ENCODE measurements at places on chromosomes 2 and 18.

GRCh38 chr2:100267751-100268150 lies 54.5 kb downstream of the LONRF2 start:
- DNase-seq, result no peak

DNA sequence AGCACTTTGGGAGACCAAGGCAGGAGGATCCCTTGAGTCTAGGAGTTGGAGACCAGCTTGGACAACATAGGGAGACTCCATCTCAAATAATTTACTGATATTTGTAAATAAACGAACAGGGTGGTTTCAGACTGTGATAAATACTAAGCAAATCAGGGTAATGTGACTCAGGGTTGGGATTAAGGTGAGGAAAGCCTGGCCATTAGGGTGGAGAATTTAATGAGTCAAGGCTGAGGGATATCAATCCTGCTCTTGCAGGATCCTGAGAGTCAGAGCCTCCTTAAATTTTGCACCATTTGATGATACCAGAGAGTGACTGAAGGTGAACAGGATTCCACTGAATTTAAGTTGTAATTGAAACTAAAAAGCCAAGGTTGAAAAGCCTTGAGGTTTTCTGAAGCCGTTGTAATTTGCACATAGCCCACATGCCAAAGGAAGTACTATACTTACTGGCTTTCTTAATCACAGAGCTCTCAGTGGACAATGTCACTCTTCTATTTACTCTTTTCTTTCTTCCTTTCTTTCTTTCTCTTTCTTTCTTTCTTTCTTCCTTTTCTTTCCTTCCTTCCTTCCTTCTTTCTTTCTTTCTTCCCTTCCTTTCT lies 28.6 kb upstream of the AP1S3 start:
- DNase-seq, result no peak

GRCh38 chr18:9643549-9643948 lies 29.2 kb upstream of the PPP4R1 start:
- no peak for DNase-seq

- no peak for DNase-seq
Measured at GRCh38 chr2:133365117-133365516, 203.1 kb downstream of the NCKAP5 start.

DNA sequence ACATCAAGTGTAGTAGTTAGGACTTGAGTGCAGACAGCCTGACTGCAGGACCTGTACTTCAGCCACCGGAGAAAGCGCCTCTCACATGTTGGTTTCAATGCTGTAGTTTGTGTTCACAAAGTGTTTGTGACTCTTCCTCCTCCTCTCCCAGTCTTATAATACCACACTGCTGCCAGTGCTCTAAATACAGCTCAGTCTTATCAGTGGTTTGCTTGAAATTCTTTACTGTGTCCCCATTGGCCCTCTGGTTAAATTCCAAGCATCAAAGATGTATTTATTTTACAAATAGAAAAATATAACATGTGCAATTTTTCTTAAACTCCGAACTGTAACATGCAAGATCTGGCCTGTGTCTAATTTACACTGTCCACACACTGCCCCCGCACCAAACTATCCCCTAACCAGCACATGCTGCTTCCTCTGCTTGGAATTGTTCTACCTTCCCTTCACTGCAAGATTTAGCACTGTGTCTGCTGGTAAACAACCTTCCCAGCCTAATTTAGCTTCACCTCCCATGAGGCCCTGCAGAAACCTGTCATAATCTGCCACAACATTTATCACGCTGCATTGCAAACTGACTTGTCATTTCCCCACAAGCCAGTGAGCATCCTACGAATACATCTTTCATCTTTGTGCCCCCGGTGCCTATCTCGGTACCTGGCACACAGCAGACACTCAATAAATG lies 77.1 kb downstream of the SUMO1 start:
- DNase-seq, result no peak

DNA sequence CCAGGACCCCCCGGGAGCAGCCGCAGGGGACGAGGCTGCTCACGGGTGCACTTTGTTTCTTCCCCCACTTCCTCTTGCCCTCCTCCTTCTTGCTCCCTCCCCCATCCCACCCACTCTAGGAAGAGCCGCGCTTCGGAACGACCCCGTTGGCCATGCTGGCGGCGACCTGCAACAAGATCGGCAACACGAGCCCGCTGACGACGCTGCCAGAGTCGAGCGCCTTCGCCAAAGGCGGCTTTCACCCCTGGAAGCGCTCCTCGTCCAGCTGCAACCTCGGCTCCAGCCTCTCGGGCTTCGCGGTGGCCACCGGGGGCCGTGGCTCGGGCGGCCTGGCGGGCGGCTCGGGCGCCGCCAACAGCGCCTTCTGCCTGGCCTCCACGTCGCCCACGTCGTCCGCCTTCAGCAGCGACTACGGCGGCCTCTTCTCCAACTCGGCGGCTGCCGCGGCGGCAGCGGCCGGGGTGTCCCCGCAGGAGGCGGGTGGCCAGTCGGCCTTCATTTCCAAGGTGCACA lies 1.3 kb downstream of the SP9 start:
- no peak for DNase-seq

DNA sequence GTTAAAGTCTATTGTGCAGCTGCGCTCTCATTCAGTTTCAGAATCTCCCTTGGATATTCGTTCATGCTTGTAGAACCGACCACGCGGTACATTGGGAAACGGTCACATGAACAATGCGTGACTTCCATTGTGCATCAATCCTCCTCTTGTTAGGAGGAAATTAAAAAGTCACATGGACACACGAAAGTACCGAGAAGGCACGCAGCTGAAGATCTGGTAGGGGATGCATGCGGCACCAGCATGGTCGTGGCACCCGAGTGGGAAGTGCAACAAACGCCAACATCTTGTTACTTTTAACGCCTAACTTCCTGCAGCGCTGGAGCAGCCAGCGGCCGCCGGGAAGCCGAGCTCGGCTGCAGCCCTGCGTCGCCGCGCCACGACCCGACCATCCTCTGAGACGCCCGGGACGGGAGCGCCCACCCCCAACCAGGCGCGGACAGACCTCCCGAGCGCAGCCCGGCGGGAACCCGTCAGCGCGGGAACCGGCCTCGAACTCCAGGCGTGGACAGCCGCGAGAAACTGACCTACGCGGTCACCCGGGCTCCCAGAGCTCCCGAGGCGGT lies 412 bp downstream of the OSBPL1A start:
- DNase-seq, result no peak

DNA sequence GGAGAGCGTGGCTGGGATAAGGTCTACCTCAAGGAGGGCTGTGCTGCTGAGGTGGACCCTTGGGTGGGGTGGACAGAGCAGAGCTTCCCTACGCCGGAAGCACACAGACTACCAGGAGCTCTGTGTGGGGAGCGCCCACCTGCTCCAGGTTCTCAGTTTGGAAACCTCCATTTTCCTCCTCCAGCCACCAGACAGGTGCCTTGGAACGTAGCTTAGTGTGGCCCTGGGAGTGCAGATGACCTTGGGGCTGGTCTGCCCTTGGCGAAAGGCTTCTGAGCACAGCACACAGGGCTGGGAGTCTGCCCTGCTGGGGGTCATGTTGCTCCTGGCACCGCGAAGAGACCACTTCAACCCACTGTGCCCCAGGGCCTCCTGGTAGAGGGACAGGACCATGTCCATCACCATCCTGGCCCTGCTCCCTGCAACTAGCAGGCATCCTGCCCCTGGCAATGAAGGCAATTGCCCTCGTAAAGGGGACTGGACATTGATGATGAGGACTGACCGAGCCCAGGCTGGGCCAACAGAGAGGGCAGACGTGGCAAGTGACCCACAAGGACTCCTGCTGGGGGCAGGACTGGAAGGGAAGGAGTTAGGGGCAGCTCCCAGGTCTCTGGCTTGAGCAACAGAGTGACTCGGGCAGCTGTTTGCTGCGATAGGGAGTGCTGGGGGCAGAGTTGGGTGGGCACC lies 214.7 kb downstream of the CYP26B1 start:
- DNase-seq, result no peak

DNA sequence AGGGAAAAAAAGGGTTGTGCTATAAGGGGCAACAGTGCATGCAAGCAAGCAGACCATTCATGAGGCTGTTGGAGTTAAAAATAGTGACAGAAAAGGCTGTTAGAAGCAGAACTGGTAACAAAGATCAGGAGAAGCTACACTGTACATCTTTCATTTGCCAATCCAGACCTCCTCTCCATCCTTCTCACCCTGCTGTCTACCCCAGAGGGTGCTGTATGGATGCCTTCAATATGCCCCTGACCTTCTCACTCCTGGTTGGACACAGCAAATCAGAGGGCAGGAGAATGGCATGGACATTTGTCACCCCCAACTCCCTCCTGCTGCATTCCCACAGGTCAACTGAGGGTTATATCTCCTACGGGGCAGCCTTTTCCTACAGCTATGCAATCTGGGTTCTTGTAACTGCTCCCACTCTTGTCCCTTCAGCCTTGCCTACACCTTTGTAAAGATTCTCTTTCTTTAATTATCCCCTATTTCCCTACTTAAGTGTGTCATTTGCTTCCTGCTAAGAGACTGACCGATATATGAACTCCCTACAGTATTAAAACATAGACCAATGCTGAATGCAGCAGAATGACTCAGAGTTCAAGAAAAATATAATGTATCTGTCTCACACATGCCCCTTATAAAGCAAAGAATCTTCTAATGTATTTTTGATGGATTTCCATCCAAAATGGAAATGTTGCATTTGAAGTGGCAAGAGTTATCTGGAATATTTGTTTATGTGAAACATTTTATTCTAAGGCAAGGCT lies 169.2 kb upstream of the NCKAP5 start:
- DNase-seq, result no peak

DNA sequence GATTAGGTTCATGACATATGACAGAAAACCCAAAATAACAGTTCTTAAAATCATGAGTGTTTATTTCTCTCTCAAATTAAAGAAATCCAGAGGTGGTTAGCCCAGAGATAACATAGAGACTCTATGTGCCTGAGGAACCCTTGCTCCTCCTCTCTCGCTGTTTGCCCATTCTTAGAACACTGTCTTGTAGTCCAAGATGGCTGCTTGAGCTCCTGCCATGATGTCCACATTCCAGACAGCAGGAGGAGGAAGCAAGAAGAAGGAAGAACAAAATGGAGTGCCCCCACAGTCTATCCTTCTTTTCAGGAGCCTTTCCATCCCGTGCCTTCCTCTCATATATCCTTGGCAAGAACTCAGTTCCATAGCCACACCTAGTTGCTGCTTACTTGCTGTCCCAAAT lies 13.9 kb upstream of the ST8SIA5 start:
- DNase-seq, result no peak

- no peak for DNase-seq
Measured at GRCh38 chr2:64655018-64655664, 1.4 kb upstream of the SERTAD2 start.

DNA sequence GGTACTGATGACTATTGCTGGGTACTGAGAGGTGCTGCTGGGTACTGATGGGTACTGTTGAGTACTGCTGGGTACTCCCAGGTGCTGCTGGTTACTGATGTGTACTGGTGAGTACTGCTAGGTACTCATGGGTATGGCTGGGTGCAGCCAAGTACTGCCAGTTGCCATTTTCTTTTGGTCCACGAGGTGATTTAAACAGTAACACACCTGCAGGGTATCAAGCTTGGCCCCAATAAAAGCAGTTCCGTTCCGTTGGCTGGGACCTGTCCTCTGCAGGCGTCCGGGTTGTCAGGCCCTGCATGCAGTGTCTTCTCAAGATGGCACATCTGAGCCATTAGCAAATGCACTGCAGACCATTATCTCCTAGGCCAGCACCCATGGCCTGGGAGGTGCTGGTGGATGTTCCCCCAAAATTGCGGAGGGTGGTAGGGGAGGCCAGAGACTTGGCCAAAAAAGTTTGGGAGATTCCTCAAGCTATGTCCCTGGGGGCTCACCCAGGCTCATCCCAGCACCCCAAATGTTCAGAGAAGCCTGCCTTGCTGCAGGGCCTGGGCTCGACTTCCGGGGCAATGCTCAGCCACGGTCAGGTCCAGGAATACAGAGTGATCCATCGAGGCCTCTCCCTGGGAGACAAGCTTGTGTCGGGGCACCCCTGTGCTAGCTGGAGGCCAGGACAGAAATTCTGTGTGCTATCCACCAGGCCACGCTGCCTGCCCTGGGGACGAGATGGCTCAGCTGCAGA lies 165.2 kb downstream of the TWIST2 start:
- DNase-seq, result no peak

DNA sequence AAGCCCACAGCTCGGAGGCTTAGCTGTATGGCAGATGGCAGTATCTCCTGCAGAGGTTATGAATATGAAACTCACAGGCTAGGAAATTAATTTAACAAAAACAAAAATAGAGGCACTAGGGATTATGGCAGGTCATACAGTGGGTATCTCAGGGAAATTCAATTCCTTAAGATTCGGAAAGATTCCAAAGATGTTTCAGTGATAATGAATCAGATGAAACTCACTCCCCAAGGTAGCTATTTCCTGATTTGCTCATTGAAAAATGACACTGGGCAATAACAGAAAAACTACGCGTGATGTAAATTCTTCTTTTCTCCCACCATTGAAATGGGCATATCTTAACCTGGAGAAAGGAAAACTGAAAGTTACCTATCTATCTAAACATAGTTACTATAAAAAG lies 414.1 kb downstream of the STK39 start:
- no peak for DNase-seq

- DNase-seq, result no peak
Measured at GRCh38 chr18:76195601-76196000, 299.4 kb downstream of the ZNF516 start.

GRCh38 chr18:41660654-41661053 lies 294.4 kb upstream of the PIK3C3 start:
- no peak for DNase-seq

- no peak for DNase-seq
Measured at GRCh38 chr2:10326707-10327594, 24.2 kb downstream of the HPCAL1 start.

DNA sequence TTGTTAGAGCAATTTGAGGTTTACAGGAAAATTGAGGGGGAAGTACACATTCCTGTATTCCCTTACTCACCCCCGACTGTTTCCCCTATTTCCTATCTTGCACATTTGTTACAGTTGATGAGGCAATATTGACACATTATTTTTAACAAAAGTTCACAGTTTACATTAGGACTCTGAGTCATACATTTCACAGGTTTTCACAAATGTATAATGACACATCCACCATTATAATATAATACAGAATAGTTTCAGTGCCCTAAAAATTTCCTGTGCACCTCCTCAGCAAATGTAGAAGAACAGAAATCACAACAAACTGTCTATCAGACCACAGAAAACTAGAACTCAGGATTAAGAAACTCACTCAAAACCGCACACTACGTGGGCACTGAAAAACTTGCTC lies 160.6 kb upstream of the RMP24 start:
- DNase-seq, result peak; percentile 24

DNA sequence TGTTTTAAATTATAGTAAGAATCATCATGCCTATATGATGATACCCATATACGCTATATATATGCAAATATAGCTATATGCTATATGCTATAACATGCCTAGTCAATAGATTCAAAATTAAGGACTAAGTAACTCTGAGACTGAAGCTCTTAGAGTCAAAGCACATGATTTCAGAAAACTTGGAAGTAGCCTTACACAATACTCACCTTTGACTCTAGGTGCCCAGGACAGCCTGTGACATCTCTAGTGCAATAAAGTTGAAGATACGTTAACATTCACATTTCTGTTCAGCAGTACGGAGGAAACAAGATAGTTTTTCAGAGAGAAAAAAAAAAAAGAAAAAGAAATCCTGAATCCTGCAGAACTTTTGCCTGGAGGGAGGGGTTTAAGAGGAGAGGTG lies 149.7 kb upstream of the PIK3C3 start:
- no peak for DNase-seq

All from epithelial cell of prostate (primary cell).